Renal pelvis (tissue), 12 donors: ENCODE measurements at places on chromosomes 5 and 9. TPM values are rescaled to one million over a fixed set of nuclear protein-coding genes. Genes with fewer than 3 reads are reported as not detected.

- DNase-seq = no peak
Measured at GRCh38 chr5:132979367-132979940, 16.0 kb upstream of the AFF4 start.

- DNase-seq = no peak
Measured at GRCh38 chr9:117164512-117164911, 250.3 kb downstream of the ASTN2 start.

- no peak for DNase-seq
Measured at GRCh38 chr5:178285399-178286225, 53.0 kb upstream of the PHYKPL start.

DNA sequence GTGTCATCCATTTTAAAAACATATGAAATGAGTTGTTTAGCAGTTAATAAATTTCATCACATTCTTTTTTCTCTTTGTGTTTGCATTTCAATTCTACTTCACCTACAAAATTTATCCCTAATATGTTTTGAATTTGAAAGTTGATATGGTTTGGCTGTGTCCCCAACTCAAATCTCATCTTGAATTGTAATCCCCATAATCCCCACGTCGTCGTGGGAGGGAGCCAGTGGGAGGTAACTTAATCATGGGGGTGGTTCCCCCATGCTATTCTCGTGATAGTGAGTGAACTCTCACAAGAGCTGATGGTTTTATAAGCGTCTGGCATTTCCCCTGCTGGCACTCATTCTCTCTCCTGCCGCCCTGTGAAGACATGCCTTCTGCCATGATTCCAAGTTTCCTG lies 200.1 kb downstream of the EPB41L4A start:
- DNase-seq = no peak

CTSL gene
- 164 TPM for polyA plus RNA-seq

DNA sequence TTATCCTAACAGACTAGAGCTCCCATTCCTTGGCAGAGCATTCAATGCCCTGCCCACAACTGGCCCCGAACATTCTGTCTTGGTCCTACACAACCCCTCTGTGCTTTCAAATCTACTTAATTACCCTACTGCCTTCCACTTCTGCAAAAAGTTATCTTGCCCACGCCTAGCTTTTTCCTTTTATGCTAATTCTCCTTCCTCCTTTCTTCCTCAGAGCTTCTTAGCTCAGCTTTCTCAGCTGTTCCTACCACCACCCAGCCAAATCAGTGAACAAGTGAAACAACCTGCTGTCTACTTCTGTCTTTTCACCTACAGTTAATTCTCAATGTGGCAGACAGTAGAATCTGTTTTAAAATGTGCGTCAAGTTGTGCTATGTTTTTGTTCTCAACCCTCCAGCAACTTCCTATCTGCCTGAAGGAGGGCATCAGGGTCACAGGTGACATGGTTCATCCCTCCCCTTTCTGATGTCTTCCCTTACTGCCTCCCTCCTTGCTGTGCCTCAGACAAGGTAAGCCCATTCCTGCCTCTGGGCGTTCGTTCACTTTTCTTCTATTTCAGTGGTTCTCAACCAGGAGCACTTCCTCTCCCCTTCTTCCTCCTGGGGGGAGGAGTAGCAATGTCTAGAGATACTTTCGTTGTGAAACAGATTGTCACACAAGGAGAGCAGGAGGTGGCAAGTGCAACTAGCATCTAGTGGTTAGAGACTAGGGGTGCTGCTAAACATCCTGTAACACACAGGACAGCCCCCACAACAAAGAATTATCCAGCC lies 1.3 kb upstream of the REEP5 start:
- DNase-seq = no peak

GRCh38 chr5:18526792-18527405 lies 892.6 kb downstream of the TAF11L14 start:
- DNase-seq = no peak

PCDHGA11 gene
- 3.8 TPM for polyA plus RNA-seq

DNA sequence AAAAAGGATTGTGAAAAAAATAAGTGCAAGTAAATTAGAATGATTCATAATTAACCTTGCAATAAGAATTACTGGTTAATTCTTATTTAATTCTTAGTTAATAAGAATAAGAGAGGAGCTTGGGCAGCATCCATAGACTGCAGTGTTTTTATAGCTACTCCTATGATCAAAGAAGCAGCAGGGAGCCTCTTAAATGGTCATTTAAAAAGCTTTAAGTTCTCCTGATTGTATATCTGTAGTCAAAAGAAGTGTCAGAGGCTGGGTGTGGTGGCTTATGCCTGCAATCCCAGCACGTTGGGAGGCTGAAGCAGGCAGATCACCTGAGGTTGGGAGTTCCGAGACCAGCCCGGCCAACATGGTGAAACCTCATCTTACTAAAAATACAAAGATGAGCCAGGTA lies 14.4 kb downstream of the ACER2 start:
- DNase-seq = no peak

GRCh38 chr5:127892467-127893207 lies 189.4 kb downstream of the CCDC192 start:
- no peak for DNase-seq

DNA sequence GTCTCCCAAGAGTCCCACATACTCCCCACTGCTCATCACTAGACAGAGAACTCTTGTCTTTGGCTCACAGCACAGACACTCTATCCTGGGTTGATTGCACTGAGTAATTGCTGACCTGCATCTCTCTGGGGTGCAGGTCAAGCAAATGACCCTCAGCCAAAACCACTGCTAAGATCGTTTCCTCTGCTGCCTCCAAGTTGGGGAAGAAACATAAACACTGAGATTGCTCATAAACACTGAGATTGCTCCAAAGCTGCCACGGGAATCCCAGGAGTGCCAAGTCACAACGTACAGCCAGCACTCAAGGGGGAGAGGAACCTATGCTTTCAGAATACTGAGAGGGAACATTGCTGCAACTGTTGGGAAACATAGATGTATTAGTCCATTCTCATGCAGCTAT lies 1402.1 kb upstream of the ACO1 start:
- no peak for DNase-seq

DNA sequence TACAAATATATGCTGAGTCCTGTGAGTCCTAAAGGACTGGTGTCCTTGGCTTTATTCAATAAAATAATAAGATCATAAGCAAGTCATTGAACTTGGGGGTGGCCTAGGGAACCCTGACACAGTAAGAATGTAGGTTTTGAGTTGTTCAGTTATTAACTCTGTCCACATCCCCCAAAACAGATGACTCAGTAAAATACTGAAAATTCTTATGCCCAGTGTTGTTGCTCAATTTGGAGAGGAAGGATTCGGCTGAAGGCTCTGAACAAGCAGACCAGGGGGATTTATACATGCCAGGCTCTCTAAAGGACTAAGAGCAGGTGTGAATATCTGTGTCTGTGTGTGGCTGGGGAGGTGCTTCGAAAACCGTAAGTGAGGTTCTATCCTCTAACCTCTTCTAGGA lies 173.7 kb downstream of the RMI1 start:
- DNase-seq = no peak
